ENCODE measurements at places on chromosomes 6 and 20. TPM values are rescaled to one million over a fixed set of nuclear protein-coding genes. Genes with fewer than 3 reads are reported as not detected.

- DNase-seq: no peak
Measured at GRCh38 chr6:79377888-79378348, 143.4 kb upstream of the HMGN3 start.

DNA sequence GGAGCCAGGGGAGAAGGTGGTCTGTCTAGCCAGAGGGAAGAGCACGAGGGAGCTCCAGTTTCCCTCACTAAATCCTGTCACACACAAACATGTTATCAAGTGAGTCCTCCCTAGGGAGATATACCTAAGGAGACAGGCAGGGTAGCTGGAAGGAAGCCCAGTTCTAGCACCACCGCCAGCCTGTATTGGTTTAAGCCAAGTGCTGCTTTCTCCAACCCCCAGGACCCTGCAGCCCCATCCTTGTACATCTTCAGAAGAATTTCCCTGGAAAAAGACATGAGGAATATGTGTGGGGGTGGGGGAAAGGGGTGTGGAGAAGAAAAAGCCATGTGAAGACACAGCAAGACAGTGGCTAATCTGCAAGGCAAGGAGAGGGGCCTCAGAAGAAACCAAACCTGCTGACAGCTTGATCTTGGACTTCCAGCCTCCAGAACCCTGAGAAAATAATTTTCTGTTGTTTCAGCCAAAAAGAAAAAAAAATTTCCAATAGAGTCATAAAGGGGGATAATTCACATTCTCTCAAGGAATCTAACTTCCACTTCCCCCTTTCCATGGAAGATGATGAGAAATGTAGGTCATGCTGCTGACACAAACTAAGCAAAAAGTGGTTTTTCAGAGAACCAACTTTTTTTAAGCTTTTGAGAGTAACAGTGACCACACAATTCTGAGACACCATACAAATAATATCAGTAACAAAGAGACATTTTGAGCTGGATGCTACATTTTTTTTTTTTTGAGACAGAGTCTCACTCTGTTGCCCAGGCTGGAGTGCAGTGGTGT is 103.2 kb upstream of the PRDM1 start:
- no peak for DNase-seq

The ZBP1 gene
- total RNA-seq: not detected

The CYP21A2 gene
- total RNA-seq: not detected

DNA sequence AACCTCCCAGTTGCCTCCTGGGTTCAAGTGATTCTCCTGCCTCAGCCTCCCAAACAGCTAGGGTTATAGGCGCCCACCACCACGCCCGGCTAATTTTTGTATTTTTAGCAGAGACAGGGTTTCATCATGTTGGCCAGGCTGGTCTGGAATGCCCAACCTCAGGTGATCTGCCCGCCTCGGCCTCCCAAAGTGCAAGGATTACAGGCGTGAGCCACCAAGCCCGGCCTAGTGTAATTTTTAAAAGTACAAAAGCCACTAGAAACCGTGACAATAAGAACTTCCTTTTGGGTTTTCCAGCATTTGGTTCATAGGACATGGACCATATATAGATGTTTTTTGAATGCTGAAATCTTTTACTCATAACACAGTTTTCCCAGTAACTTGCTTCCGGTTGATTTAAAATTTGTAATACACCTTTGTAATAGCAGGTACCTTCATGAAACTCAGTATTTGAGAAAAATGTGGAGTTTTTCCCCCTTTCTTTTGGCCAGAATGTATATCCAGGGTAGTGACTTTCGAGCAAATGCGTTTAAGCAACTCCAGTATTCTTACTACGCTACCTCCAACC is 467 bp downstream of the PXT1 start:
- DNase-seq: no peak

The C20orf141 gene
- not detected for total RNA-seq

- DNase-seq: no peak
Measured at GRCh38 chr20:57638895-57639236, 18.6 kb upstream of the ZBP1 start.

DNA sequence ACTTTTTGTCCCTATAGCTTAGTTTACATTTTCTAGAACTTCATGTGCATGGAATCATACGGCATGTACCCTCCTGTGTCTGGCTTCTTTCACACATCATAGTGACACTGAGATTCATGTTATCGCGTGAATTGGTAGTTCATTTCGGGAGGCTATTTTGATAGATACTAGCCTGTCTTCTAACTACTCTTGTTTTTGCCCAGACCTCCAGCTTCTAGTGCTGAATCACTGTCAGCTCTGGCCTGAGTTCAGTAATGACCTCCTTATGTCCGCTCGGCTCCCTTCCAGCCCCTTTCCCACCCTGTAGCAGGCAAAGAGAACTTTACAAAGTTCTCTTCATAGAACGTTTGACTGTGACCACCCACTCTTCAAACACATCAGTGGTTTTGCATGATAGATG is 14.1 kb downstream of the MYBL2 start:
- no peak for DNase-seq

DNA sequence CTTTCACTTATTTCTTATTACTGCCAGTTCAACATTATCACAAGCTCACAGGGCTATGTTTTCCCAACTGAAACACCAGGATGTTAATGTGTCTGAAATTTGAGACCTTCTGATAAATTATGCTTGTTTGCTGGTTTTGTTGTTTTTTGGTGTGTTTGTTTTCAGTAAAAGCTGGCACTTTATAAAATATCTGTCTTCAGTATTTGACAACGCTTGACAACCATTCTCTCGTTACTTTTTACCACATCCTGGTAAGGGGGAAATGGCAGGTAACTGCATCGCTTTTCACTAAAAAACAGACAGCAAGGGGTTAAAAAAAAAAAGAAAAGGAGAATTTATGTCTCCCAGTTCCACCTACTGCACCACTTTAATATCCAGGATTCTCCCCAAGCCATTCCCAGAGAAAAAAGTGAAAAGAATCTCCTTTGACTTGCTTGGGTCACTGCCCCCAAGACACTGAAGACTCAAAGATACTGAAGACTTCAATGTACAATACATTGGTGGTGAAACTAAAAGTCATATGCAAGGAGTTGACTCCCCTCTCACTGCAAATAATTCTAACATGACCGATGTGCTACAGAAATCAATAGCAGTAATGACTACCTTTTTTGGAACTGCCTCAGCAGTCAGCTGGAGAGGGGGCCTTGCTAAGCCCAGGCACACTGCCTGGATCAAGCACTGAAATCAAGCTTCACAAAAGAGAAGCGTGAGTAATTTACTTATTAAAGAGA is 88.9 kb downstream of the HIVEP2 start:
- no peak for DNase-seq

The SLC22A16 gene
- total RNA-seq: 0.31 TPM

GRCh38 chr20:35887393-35888064 is 66.8 kb downstream of the SCAND1 start:
- no peak for DNase-seq

- DNase-seq: no peak
Measured at GRCh38 chr20:9507544-9508239, 6.7 kb upstream of the LAMP5 start.

DNA sequence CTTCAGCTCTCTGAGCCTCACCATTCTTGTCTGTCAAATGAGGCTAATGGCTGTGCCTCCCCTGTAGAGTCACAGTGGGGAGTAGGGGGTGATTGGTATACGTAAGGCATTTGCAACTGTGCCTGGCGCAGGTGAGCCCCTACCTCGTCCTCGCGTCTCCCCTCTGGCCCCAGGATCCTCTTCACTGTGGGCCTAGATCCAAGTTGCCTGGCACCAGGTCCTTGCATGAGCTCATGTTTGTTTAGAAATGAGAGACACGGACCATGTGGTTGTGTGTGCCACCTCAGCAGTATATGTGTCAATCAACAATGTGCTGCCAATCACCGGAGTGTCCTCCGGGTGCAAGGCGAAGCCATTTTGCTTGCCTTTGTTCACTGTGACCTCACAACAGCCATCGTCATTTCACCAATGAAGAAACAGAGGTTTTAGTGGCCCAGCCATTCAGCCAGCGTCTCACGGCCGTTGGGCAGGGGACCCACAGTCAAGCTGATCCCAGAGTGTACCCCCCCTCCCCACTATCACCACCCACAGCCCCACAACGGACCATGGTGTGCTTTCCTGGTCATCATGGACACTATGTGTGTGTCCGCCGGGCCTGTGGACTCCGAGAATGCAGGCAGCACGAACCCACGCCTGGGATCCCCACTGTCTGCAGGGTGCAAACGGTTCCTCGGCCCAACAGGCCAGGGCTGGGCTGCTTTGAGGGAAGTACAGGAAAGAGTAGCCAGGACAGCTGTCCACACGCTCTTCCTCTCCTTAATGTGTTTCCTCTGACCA is 35.9 kb upstream of the STX16 start:
- DNase-seq: no peak

DNA sequence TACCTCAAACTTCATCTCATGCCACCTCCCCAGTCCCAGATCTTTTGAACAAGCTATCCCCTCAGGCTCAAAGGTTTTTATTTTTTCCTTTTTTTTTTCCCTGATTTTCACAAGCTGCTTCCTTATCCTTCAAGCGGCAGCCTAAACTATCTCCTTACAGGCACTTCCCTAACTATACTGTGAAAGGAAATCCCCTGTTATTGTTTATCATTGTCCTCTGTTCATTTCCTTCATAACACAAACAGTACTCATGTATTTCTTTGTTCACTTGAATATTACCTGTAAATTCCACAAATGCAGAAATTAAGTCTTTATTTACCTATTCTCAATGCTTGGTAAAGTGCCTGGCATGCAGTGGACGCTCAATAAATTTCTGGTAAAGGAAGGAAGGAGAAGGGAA is 48.9 kb downstream of the ME1 start:
- no peak for DNase-seq

DNA sequence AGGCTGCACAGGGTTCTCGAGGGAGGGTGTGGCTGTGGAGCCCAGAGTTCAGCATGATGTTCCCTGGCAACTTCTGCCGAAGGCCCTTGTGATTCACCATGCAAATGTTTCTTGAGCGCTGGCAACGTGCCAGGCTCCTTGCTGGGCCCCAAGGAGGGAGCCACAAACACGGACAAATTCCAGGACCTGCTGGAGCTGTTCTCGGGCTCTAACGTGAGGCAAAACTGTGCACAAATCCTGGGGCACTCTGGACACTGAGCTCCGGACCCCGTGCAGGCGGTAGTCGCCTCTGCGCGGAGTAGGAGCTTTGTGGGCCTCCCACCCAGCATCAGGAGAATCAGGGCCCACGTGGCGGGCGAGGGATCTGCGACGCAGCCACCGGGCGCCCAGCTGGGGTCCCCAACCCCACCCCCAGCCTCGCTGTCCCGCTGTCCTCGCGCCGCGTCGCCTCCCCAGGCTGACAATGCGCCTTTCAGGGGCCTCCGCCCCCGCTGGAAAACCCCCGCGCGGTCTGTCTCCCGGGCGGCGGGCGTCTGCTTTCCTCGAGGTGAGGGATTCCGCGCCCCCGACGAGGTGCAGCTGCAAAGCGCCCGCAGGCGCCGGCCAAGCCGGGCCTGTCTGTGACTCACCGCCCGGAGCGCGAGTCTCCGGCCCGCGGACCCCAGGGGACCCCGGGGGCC is 31.7 kb upstream of the SCUBE3 start:
- no peak for DNase-seq

The MSH5 gene
- total RNA-seq: 4.2 TPM

The PRICKLE4 gene
- 0.62 TPM for total RNA-seq

The RIPPLY2 gene
- 12.9 TPM for total RNA-seq

GRCh38 chr6:157674061-157674460 is 149.0 kb upstream of the SNX9 start:
- DNase-seq: no peak

- no peak for DNase-seq
Measured at GRCh38 chr6:158313989-158314388, 1.7 kb downstream of the TULP4 start.

- no peak for DNase-seq
Measured at GRCh38 chr6:39073471-39074355, 25.1 kb downstream of the GLP1R start.

- DNase-seq: no peak
Measured at GRCh38 chr6:18464176-18464575, 77.0 kb downstream of the RNF144B start.

DNA sequence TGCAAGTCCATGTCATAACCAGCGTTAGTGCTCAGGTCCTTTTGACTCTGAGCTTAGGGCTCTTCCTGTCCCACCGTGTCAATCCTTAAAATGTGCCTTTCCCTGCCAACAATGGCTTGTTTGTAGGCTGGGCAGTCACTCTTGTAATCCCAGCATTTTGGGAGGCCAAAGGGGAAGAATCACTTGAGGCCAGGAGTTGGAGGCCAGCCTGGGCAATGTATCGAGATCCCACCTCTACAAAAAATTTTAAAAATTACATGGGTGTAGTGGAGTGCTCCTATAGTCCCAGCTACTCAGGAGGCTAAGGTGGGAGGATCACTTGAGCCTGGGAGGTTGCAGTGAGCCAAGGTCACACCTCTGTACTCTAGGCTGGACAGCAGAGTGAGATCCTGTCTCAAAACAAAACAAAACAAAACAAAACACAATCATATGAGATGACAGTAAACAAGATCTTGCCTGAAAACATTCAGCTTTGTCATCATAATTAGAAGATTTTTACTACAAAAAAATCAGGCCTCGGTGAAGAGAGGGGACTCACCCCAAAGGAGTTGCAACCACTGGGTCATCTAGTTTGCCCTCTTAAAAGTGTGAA is 52.5 kb upstream of the SLC32A1 start:
- no peak for DNase-seq

The PRDM13 gene
- total RNA-seq: not detected

DNA sequence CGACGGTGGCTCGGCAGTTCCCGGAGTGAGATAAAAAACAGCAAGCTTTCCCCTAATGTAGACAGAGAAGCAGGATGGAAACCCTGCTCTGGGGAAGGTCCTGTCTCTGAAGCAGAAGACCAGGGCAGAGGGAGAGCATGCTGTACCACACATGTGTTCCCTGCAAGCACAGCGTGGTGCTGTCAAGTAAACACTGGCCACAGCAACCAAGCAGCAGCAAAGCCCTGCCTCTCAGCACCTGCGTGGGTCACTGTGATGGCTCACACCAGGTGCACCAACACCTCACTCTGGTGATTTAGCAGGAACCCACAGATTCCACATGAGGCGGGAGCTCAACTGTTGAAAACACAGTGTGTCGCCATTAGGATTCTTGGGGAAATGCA is 65.2 kb upstream of the TXNDC5 start:
- DNase-seq: no peak

GRCh38 chr6:6169141-6169540 is 151.3 kb downstream of the F13A1 start:
- no peak for DNase-seq

DNA sequence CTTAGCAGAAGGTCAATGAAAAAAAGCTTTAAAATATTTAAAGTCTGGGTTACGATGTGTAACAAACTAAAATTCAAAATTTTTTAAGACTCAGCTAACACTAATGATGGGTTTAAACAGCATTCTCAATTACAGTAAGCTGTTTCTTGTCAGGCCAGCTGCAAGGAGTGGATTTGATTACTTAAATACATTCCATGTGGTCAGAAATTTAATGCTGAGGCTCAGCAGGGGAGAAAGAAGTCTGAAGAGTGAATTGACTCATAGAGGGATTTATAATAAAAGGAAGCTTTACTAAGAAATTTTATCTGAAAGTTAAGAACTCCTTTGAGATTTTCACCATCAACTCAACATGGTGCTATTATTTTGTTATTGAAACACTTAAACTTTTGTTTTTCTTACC is 398.6 kb downstream of the KHDRBS2 start:
- no peak for DNase-seq

DNA sequence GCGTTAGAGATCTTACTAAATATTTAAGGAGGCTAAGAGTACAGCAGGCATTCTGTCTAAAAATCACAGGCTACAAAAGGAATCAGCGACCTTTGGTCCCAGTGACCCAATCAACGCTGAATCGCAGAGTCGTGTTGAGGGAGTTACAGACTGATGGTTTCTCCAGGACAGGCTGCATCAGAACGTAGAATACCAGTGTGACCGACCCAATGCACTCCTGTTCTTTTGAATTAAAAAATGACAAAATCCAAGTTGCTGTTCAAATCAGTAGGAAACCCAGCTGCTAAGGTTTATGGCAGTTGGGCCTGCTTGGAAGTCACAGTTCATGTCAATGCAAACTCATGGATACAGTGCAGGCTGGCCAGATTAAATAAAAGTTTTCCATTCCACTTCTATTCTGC is 155.8 kb upstream of the AFDN start:
- no peak for DNase-seq

Data from occipital lobe (tissue), 3 donors.